Fibroblast of skin of left quadriceps (primary cell): ENCODE measurements at places on chromosomes 12 and 14.

- DNase-seq, result no peak
Observed at GRCh38 chr14:63045234-63045611, at the start of gene KCNH5. Gene KCNH5, minus strand, starts transcription at chr14:63045458. Its CDS starts 272 bp downstream, at chr14:63045186.

DNA sequence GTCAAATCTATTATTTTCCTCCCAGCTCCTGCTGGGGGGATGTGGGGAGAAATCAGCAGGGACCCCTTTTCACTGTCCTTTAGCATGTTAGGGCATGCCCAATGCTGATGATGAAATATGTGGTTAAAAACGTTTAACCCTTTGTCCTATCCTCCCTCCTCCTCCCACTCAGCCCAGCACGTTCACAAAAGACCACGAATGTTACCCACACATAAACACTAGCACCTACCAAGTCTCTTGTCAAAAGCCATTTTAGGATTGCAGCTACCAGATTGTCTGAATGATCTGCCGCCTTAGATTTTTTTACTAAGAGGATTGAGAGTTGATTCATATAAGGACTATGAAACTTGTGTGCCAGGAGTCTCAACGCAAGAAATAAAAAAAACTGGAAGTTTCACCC, 70.4 kb downstream of the TBK1 start:
- DNase-seq, result peak; percentile 55

DNA sequence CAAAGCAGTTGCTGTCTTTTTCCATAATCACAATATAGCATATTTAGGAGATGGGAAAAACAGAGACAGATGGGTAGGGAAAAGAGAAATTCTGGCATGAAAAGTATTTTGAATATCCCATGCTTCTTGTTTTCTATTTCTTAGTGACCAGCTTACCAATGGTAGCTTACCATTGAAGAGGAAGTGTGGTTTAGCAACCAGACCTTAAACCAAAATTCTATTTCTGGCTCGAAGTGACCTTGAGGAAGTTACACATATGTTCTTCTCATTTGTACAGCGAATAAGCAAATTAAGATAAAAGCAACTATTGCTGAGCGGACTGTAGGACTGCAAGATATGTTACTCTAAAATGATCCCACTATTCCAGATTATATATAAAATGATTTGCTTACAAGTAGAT, 82.9 kb downstream of the FGD4 start:
- DNase-seq, result no peak

- DNase-seq, result no peak
Observed at GRCh38 chr14:92507174-92507768, 6.3 kb upstream of the RIN3 start.

GRCh38 chr14:24607635-24608514, 1.6 kb downstream of the GZMH start:
- no peak for DNase-seq

DNA sequence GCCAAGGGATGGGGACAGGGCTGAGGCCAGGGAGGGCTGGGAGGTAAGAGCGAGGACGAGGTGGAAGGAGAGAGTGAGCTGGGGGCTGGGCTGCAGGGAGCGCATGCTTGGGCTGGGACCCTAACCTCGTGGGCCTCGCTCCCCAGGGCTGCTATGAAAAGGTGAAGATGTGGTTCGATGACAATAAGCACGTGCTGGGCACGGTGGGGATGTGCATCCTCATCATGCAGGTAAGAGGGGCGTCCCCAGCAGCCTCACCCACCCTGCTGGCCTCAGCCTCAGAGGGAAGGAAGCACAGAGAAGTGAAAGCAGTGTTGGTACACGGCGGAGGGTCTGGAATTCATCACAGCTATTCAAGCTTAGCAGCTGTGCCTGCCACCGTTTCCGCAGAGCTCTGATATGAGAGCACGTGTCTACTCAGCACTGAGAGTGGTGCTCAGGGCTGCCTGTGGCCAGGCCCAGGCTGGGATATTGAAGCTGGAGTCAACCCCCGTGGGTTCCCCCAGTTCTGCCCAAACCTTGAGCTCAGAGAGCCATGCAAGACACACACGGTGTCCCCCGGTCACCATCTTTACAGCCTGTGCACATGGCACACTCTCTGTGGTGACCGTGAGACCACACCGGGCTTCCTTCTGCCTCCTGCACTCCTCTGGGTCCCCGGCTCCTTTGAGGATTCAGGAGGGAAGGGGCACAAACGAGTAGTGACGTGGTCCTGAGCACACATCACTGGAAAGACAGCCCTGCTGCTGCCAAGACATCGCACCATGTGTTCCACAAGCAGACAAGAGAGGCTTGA, 204.6 kb downstream of the TSPAN9 start:
- no peak for DNase-seq

- no peak for DNase-seq
Observed at GRCh38 chr12:19410211-19410610, 29.1 kb upstream of the AEBP2 start.

GRCh38 chr12:57621497-57622292, 10.5 kb downstream of the ARHGEF25 start:
- DNase-seq, result no peak

- no peak for DNase-seq
Observed at GRCh38 chr14:93927800-93928145, 629 bp downstream of the FAM181A start.

DNA sequence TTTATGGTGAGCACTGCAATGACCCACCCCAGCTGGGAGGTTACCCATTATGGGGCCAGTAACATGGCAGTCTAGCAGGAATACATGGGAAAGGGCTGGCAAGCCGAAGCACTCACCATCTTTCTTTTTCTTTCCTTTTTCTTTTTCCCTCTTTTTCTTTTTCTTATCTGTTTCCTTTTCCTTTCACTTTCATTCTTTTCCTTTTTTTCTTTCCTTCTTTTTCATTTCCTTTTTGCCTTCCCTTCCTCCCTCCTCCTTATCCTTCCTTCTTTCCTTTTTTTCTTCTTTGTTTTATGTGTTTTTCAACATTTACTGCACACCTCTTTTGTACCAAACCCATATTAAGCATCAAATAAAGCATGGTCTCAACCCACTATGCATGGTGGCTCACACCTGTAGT, 501.1 kb downstream of the MED13L start:
- no peak for DNase-seq

GRCh38 chr12:114229150-114229549, 176.8 kb downstream of the TBX5 start:
- no peak for DNase-seq

DNA sequence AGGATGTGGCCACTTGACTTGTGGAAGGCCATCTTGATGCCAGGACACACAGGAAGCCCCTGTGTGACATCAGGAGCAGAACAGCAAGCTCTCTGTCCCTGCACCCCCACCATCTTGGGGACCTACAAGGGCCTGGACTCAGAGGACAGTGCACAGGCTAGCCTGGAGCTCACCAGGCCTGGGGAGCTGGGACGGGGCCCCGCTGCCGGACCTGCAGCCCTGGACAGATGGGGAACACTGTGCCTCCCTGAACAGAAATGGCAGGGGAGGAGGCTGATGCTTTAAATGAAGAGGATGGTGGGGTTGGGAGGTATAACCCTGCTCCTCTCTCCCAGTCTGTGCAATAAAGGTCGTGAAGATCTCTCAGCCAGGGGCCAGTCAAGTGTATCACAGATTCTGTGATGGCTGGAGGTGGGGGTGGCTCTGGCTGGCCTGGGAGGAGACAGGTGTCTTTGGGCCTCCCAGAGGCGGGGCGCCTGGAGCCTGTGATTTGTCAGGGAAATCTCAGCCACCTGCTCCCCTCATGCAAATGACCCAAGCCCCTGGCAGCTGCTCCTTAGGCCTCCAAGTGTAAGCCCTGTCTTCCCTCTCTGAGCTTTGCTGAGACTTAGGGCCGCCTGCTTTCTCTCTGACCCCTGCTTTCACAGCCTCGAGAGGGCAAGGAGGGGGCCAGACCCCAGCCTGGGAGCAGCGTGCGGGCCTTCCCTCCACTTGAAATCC, 1.1 kb upstream of the GNB3 start:
- no peak for DNase-seq

GRCh38 chr12:104958805-104959334, 780 bp upstream of the SLC41A2 start:
- no peak for DNase-seq

DNA sequence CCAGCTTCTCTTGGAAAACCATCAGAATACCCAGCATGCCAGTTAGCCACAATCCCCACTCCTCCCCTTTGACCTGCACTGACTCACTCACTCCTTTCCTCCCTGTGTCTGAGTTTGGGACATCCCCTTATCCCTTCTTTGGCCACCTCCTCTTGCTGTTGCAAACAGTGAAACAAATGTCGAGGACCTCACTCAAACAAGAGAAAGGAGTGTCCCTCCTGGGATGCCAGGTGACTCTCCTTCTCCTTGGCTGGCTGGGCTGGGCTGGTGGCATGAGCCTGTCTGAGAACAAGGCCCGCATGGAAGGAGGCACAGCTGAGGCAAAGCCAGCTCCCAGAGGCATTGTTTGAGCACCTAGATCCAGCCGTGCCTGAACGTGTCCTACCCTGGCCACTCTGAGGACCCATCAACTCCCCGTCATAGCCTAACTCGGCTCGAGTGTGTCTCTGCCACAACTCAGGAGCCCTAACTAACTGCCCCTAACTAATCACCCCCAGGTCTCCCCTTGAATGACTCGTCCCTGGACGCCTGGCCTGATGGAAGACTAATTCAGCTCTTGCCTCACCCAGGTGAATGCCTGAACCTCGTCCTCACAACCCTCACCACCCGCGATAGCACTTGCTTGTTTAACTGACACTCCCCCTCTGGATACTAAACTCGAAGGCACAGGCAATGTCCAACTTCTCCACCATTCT, 43.0 kb downstream of the NCOR2 start:
- DNase-seq, result no peak

DNA sequence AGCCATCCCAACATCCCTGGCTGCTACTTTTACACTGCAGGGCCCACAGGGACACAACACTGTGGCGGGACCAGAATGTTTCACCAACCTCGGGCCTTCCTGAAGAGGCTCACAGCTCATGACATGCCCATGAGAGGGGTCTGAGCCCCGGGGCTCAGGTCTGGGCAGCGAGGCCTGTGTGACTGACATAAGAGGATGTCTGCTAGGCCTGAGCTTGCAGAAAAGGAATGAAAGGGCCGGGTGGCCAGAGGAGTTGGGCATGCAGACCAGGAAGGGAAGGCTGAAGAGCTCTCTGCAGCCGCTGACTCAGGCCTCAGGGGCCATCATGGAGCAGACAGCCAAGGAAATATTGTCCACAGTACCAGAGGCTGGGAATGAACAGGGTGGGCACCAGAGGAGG, 18.3 kb upstream of the VSX2 start:
- DNase-seq, result no peak

GRCh38 chr12:127811988-127812387, 455.0 kb upstream of the TMEM132C start:
- peak; percentile 85 for DNase-seq

DNA sequence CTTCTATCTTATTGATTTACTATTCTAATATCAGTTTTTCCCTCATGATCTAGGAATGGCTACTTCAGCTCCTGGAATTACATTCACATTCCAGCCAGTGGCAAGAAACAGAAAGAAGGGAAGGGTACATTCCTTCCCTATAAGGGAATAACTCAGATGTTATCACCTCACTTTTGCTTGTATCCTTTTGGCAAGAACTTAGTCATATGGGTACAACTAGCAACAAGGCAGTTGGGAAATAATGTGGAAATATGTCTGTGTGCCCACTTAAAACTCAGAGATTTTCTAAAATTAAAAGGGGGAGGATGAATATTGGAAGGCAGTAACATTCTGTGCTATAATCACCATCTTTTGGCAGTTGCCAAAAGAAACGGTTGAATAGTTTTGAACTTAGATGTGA, 85.6 kb downstream of the MSRB3 start:
- peak; percentile 11 for DNase-seq

DNA sequence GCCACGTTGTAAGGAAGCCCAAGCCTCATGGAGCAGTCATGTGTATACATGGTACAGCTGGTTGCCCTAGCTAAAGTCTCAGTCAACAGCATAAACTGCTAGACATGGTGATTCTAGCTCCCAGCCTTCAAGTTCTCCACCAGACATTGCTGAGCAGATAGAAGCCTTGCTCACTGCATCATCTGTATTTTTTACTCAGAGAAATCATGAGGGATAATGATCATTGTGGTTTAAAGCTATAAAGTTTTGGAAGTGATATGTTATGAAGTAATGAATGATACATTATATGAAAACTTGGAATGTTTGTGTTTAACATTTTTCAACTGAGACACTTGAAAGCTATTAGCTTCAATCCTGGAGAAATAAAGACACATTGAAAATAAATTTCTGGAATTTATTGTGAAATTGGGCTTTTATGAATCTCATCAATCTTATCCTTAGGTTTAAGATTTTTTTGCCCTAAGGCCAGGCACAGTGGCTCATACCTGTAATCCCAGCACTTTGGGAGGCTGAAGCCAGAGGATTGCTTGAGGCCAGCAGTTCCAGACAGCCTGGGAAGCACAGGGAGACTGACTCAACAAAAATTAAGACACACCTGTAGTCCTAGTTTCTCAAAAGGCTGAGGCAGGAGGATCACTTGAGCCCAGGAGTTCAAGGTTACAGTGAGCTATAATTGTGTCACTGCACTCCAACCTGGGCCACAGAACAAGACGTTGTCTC, 5.6 kb upstream of the NFATC4 start:
- peak; percentile 63 for DNase-seq

- DNase-seq, result no peak
Observed at GRCh38 chr12:110667671-110668070, 21.2 kb downstream of the HVCN1 start.

- no peak for DNase-seq
Observed at GRCh38 chr12:110794623-110795280, 52.0 kb upstream of the CCDC63 start.

- no peak for DNase-seq
Observed at GRCh38 chr12:125228519-125229260, 163.5 kb downstream of the AACS start.

- no peak for DNase-seq
Observed at GRCh38 chr14:73973497-73973896, 23.4 kb downstream of the COQ6 start.

DNA sequence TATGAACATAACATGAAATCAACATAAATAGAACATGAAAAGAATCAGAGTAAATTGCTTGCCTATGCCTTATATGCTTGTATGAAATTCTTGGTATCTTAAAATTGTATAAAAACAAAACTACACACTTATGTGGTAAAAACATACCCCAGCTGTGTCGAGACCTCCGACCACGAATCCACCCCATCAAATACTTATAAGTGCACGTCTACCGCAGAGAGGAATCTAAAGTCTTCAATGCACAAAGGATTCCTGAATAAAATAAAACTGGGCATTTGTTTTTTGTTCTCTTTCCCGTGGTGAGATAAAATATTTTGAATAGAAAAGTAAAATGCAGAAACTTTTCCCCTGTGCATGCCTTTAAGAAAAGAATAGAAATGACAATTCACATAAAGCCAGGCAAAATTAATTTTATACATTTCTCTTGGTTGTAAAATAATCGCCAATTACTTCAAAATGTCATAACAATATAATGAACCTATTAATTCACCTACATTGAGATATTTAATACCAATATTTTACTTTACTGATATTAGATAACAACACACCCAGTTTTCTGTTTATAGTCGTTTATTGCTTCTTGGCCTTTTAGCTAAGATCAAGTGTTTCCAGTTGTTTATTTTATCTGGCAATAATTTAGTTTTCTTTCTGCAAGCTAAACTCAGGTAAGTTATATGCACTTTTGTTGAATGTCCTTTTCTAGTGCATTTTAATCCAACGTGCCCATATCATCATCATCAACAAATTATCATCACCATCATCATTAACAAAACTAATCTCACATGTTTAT, 1.0 kb downstream of the KLRK1 start:
- DNase-seq, result no peak

GRCh38 chr12:93059288-93059687, 130.2 kb upstream of the EEA1 start:
- DNase-seq, result no peak

GRCh38 chr12:58502841-58503240, 417.5 kb downstream of the LRIG3 start:
- DNase-seq, result no peak

- no peak for DNase-seq
Observed at GRCh38 chr12:67927324-67927723, 61.9 kb upstream of the IFNG-AS1 start.

- no peak for DNase-seq
Observed at GRCh38 chr14:71362282-71362681, 455.0 kb downstream of the PCNX1 start.
